Naive thymus-derived CD8-positive, alpha-beta T cell (primary cell): ENCODE measurements at places on chromosomes 4 and X.

- no peak for DNase-seq
Observed at GRCh38 chrX:73683236-73683859, 120.4 kb downstream of the CHIC1 start.

DNA sequence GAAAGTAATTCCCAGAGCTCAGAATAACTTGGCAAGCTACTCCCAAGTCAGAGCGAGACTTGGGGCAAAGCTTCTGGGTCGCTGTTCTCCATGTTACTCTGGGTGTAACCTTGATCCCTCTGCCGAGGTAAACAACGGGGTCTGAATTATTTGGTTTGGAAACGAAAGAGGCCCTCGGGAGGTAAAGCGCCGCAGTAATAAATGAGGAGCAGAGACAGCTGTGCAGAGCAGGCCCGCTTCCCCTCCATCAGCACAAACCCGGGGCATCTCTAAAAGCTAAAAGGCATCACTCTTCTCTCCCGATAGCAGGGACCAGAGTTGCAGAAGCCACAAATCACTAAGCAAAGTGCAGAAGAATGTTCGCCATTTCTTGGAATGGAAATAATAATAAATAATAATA lies 561.5 kb downstream of the BCOR start:
- no peak for DNase-seq

GRCh38 chrX:1218286-1218685 lies 5.8 kb upstream of the CRLF2 start:
- DNase-seq, result no peak

GRCh38 chr4:104973708-104974107 lies 173.0 kb upstream of the TET2 start:
- DNase-seq, result no peak

DNA sequence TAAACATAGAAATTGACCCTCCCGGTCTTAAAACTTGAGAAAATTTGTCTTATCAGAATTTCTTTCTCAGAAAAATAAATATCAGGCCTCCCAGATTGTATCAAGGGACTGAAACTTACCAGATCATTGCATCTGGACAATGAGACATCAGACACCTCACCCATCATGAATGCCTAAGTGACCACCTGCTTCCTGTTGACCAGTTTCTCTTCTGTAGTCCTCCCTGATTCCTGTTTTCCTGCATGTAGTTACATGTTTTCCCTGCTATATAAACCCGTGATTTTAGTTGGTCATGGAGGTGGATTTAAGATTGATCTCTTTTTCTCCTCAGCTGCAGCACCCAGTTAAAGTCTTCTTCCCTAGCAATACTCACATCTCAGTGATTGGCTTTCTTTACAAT lies 548.1 kb downstream of the PPP4R3C start:
- DNase-seq, result no peak

DNA sequence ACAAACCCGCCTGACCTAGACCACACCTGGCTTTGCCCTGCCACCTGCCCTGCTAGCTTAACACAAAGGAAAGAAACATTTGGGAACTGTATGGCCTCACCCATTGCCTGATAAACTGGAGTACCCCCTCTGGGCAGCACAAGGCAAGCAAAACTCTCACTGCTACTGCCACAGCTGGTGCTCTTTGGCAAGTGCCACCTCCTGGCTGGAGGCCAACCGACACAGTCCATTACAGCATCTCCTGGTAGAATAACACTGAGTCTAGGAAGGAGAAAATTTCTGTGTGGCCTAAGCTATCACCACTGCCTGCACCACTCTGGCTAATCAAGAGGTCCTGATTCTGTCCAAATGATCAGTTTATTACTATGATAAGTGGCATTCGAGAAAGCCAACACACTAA lies 18.9 kb upstream of the SPANXN3 start:
- DNase-seq, result no peak

GRCh38 chr4:37561803-37562207 lies 124.4 kb downstream of the RELL1 start:
- DNase-seq, result no peak

- DNase-seq, result no peak
Observed at GRCh38 chrX:39158801-39159657, 357.8 kb downstream of the MID1IP1 start.

DNA sequence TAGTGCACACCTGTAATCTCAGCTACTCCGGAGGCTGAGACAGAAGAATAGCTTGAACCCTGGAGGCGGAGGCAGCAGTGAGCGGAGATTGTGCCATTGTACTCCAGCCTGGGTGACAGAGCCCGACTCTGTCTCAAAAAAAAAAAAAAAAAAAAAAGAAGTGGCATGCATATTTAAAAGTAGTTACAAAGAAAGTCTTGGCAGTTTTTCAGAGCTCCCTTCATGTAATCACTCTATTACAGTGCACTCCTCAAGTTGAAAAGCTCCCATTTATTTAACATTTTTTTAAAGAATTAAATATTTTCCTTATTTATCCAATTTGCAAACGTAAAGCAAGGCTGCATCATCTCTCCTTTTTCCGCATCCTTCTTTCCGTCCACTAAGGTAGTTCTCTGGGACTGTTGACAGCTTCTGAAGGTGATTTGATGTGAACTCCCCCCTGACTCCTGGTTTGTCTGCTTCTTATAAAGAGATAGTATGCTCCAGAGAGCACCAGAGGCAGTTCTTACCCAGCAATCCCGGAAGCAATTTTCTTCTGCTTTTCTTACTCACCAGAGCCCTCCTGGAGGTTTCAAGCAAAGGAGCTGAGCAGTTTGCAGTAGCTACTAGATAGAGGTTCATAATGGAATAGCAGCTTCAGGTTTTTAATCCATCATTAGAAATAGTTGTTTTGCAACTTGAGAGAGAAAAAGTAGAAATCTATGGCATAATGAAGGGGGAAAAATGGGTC lies 151.0 kb downstream of the PALLD start:
- no peak for DNase-seq

GRCh38 chr4:125758438-125758837 lies 443.7 kb downstream of the FAT4 start:
- DNase-seq, result no peak

DNA sequence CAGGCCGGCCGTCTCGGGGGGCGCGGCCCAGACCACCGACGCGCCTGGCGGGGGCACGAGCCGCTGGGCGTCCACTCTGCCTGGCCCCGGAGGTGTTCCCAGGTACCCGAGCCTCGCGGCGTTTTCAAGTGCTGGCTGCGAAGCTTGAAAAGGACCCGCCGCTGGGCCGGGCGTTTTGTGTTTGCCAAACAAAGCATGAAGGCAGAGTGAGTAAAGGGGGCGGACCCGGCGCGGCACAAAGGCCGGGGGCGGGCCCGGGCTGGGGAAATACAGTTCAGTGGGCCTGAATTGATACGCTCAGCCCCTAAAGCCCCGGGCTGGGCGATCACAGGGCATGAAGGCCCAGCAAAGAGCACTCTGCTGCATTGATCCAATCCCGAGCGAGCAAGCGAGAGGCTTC lies 65.4 kb downstream of the SOX3 start:
- no peak for DNase-seq

DNA sequence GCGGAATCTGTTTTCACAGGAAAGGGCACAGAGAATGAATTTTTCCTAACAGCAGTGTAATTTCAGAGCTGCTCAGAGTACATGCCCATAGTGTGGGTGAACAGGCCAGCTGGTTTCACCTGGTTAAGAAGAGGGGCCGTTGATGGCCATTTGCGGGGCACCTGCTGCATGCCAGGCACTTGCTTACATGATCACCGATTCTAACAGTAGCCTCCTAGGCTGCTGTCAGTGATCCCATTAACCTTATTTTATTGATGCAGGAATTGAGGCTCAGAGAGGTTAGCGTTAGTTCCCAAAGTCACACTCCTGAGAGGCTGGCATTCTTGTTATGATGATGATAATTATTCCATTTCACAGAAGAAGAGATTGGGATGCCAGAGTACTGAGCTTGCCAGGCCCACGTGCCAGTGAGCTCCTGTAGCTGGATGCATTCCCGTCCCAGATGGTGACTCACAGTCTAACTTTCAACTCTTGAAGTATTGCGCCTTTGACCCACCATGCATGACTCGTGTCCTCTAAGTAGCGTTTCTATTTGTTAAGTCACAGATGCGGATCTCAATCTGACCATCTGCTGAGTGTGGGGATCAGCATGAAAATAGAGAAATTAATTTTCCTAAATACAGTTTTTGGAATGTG lies 76.5 kb downstream of the PSAPL1 start:
- no peak for DNase-seq

DNA sequence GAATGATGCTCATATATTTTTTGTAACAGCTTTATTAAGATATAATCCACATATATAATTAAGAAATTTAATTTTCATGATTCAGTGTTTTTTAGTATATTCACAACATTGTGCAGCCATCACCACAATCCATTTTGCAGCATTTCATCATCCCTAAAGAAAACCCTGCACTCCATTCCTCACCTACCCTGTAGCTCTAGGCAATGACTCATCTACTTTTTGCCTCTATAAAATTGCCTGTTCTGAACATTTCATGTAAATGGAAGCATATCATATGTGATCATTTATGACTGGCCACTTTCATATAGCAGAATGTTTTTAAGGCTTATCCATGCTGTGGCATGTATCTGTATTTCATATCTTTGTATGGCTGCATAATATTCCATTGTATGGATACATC lies 339.9 kb downstream of the MAPK10 start:
- DNase-seq, result no peak

GRCh38 chrX:1012678-1013300 lies 199.7 kb downstream of the CRLF2 start:
- peak; percentile 34 for DNase-seq

DNA sequence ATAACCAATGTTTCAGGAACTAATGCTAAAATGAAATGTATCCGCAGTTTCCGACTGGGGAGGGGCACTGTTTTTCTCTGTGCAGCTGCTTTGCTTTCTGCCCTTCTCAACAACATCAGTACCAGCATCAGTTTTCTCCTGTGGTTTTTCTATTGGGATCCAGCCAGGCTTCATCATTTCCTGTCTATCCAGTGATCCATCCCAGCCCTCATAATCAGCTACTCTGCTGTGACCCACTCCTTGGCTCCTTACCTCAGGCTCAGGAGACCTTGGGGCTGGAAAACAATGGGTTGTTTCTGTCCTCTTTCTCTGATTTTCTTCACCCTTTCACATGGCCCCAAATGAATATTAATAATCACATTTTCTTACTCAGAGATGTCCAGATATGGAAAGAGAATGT lies 222.2 kb upstream of the DKK2 start:
- no peak for DNase-seq

- no peak for DNase-seq
Observed at GRCh38 chr4:111699165-111699564, 446.1 kb upstream of the FAM241A start.

DNA sequence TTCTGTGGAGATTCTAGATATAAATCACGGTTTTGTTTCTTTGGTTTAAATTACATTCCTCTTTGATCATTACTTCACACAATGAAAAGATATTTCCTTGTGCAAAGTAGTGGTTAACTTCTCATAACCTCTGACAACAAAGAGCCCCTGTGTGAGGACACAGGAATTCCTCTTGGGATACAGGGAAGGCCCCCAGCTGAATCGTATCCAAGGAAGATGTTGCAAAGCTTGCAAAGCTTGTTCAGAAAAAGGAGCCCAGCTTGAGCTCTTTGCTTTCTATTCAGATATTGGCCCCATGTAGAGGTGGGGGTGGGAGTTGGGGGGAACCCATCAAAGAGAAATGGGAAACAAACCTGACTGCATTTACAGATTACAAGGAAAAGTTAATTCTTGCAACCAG lies 145.7 kb downstream of the RELL1 start:
- no peak for DNase-seq

DNA sequence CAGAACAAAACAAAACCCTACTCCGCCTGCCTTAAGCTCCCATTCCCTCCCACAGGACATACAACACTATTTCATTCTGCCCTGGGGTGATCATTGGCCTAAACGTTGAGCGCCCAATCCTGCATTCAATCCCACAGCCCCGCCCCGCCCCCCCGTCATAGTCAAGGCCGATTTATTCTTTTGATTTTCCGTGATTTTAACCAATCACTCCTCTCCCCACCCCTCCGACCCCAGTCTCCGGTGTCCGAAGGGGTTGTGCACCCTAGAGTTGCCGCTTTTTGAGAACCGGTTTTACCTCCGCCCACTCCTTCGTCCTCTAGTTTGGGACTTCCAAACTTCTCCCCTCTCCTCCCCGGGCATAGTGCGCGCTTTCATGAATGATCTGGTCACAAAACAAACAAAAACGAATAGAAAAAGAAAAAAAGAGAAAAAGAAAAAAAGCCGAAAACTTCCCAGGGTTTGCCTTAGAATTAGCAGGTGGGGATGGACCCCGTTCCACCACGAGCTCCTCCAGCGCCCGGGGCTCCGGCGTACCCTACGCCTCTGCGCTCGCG lies 446 bp upstream of the UBE2A start:
- no peak for DNase-seq

DNA sequence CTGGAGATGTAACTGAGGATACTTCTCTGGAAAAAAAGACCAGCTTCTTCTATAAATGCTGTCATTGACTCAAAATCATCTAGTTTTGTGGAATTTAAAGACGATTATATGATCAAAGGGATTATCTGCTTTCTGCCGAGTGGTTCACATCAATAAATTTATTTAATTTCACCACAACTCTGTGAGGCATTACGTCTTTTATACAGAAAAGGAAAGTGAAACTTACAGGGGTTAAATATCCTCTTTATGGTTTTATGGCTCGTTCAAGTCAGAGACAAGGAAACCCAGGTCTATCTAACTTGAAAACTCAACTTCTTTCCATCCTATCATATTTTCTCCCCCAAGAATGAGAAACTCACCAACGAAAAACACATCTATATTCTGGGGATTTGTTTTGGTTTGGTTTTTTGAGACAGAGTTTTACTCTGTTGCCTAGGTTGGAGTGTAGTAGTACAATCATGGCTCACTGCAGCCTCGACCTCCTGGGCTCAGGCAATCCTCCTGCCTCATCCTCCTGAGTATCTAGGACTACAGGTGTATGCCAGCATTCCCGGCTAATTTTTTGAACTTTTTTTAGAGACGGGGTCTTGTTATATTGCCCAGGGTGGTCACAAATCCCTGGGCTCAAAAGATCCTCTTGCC lies 377.9 kb upstream of the EMCN start:
- no peak for DNase-seq

DNA sequence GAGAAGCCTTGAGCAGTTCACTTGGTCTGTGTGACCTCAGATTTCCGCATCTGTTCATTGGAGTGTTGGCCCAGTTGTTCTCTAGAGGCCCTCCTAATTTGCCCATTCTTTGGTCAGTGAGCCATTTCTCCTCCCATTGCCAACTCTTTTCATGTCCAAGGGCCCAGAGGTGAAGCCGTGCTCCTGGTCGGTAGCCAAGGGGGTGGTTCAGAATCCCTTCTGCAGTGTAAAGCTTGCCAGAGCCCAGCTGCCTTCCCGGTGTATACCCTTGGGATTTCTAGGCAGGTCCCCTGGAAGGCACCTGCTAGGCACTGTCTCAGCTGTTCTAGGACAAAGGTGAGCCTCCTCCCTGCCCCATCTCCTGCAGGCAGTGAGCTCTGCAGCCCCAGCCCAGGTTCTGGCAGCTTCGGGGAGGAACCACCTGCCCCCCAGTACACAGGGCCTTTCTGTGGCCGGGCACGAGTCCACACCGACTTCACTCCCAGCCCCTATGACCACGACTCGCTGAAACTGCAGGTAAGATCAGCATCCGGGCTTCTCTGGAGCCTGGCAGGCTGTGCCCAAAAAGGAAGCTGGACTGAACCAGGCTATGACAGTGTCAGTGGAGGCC lies 12.3 kb downstream of the SASH3 start:
- DNase-seq, result no peak

- no peak for DNase-seq
Observed at GRCh38 chr4:152708796-152709195, 29.0 kb upstream of the TMEM154 start.

- no peak for DNase-seq
Observed at GRCh38 chr4:40264497-40264896, 67.7 kb downstream of the RHOH start.

- no peak for DNase-seq
Observed at GRCh38 chr4:113006632-113007031, 42.8 kb upstream of the ANK2 start.
